ENCODE measurements at places on chromosomes 11 and 22.

GRCh38 chr11:67371189-67371910, 2.0 kb downstream of the CLCF1 start:
- DNase-seq: no peak

- no peak for DNase-seq
These were observed 14.8 kb downstream of the BRD1 start for GRCh38 chr22:49812838-49813237.

- no peak for DNase-seq
These were observed 140.2 kb downstream of the SPATA19 start for GRCh38 chr11:133705074-133705648.

DNA sequence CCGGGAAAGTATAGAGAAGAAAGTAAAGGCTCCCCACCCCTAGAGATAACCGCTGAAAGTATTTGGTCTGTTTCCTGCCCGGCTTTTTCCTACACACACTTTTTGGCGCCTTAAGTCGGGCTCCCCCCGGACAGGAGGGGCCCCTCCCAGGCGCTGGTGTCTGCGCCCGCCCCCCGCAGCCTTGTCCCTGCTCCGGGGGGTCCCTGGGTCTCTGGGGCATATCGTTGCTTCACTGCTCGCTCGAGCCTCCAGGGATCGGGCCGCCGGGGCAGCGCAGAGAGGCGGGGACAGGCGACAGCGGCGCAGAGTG, 928 bp upstream of the CRACR2B start:
- DNase-seq: no peak

GRCh38 chr11:69252490-69252837, 41.5 kb upstream of the MYEOV start:
- DNase-seq: no peak

DNA sequence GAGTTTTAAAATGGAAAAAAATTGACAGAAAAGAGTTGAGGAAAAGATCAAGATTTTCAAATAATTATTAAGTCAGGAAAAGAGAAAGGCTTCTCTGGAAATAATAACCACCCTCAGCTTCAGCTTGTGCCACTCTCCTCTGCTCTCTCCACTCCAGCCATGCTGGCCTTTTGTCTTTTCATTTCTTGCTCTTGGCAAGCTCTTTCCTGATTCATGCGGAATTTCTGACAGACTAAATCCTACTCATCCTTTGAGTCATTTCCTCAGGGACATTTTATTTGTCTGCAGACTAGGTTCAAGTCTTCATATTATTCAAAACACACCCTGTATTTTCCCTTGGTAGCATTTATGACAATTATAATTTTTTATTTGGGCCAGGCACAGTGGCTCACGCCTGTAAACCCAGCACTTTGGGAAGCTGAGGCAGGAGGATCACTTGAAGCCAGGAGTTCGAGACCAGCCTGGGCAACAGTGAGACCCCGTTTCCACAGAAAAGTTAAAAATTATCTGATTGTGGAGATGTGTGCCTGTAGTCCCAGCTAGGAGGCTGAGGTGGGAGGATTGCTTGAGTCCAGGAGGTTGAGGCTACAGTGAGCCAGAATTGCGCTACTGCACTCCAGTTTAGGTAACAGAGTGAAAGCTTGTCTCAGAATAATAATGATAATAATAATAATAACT, 7.8 kb upstream of the P4HA3 start:
- no peak for DNase-seq

- DNase-seq: no peak
These were observed 249.8 kb upstream of the UBASH3B start for GRCh38 chr11:122405547-122406341.

- no peak for DNase-seq
These were observed 930.4 kb downstream of the TBC1D22A start for GRCh38 chr22:47692811-47693210.

- no peak for DNase-seq
These were observed 48.4 kb upstream of the CRTAM start for GRCh38 chr11:122789907-122790306.

DNA sequence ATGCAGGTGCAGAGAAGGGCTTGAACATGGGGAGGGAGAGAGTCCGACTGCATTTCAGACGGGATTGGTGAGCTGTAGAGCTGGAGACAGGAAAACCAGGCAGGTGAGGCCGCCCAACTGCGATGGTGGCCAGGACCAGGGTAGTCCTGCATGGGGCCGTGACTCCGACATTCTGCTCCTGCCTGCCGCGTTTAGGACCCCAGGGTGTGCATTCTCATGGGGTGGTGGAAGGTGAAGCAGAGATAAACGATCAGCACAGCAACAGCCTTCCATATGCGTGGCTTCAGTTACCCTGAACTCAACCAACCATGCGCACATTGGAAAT, 29.3 kb downstream of the SHANK2 start:
- DNase-seq: no peak

- DNase-seq: no peak
These were observed 13.8 kb upstream of the SERPIND1 start for GRCh38 chr22:20760084-20760483.

DNA sequence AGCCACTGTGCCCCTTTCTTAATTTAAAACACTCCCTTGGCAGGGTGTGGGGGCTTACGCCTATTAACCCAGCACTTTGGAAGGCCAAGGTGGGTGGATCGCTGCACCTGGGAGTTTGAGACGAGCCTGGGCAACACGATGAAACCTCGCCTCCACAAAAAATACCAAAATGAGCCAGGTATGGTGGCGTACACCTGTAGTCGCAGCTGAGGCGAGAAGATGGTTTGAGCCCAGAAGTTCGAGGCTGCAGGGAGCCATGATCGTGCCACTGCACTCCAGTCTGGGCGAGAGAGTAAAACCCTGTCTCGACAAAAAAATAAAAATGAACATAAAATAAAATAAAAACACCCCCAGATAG, 45.0 kb downstream of the LINC01488 start:
- DNase-seq: no peak

Measured in NCI-H1105 (cell line).